Suppressor macrophage treated with lipopolysaccharide for 1 hour (primary cell): ENCODE measurements at places on chromosomes 7 and 10.

DNA sequence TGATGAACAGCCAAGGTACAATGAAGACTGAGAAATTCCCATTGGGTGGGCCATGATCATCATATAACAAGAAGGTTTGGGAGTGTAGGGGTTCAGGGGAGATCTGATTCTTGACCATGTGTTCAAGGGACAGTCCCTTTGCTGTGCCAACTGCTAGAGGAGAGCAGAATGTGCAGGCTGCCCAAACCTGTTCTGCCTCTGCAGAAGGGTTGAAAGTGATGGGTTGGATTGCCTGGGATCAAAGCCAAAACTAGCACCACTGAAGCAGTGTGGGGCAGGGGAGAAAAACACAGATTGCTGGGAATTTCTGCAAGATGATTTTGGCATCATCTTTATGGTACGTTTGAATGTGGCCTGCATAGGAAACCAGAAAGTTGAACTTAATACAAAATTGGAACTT is 303.9 kb downstream of the OTUD1 start:
- no peak for DNase-seq

DNA sequence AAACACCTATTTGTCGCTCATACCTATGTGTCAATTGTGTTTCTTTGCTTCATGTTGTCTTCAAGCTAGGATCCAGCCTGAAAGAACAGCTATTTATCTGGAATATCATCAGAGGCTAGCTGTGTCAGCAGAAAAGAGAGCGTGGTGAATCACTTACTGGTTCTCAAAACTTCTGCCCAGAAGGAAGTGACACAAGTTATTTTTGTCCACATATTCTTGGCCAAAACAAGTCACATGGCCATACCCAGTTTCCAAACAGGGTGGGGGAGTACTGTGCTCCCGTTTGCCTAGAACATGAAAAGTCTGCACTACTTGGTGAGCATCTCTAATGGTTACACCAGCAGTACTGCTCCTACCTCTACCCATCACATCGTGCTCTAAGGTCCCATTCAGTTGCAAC is 160.9 kb upstream of the CSTF2T start:
- peak; percentile 64 for DNase-seq

- DNase-seq = no peak
These were observed 303.6 kb upstream of the PITRM1 start for GRCh38 chr10:3476186-3476585.

DNA sequence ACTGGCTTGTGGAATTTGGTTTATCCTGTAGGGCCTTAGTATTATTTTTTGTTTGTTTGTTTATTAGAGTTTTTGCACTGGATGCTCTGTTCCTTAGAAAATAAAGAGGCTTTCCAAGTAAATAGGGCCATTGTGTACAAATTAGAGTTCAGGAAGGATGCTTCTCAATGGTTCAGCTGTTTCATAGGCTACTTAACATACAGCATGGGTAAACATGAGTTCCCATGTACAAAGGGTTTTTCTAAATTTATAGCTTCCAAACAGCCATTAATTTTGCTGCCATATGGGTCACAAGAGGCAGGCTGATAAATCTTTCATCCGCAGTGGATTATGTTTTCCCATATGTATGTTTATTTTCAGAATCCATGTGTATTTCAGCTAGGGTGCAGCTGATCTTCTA is 121.6 kb upstream of the WDR11 start:
- DNase-seq = no peak

DNA sequence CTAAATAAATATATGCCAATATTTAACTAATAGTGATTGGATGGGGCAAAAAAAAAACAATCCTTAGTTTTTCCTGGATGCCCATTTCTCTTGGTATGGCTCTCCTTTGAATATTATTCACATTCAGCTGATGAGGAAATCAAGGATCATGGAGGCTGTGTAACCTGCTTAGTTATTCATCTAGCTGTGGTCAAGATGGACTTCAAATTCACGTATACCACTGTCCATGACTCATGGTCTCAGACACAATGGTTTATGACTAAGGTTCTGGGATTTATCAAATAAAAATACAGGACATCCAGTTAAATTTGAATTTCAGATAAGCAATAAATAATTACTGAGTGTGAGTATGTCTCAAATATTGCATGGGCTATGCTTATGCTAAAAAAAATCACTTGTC is 191.5 kb upstream of the CELF2 start:
- DNase-seq = no peak

DNA sequence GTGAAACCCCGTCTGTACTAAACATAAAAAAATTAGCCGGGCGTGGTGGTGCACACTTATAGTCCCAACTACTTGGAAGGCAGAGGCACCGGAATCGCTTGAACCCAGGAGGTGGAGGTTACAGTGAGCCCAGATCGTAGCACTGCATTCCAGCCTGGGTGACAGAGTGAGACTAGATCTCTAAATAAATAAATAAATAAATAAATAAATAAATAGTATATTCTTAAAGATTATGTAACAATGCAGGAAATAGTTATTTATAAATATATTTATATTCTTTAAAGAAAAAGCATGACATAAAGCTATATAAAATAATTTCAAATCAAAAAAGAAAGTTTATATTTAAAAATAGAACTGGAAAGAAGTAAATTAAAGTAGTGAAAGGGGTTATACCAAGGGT is 76.4 kb downstream of the MBL2 start:
- DNase-seq = no peak

DNA sequence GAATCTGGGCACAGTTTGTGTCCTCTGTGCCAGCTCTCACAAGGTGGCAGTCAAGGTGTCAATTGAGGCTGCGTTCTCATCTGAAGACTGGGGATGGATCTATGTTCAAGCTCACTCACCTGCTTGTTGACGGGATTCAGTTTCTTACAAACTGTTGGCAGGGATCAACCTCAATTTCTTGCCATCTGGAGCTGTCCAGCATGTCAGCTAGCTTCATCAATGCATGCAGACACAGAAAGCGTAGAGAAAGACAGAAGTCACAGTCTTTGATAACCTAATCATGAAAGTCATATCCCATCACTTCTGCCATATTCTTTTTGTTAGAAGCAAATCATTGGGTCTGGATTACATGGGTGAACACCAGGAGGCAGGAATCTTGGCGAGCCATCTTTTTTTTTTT is 32.0 kb upstream of the WAPL start:
- DNase-seq = no peak

- DNase-seq = no peak
These were observed 79.1 kb upstream of the KCNMA1 start for GRCh38 chr10:77716458-77717317.

DNA sequence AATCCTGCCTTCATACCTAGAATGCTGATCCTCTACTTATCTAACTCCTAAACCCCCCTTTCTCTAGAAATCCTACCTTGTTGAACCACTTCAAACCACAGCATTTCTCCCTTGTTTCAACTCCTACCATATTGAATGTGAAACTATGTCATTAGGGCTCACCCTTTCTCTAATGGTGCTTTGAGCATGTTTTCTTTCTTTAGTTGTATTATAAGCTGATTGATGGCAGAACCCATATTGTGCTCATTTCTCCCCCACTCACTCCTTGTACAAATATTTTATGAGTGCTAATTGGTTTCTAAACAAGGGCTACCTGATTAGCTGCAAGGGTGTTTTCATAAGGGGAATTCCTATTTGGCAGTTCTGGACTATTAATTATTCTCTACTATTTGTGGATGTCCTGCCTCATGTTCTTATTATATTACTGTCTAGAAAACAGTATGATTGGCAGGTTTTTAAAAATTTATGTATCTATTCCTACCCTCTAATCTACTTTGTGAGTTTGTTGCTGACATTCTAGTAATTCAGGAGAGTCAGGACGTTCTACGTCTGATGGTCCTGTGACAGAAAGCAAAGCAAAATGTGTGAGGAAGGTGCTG is 765.8 kb downstream of the KCNMA1 start:
- DNase-seq = no peak

GRCh38 chr10:120805014-120805812 is 45.9 kb upstream of the WDR11 start:
- DNase-seq = no peak

GRCh38 chr10:110475722-110476515 is 21.8 kb upstream of the DUSP5 start:
- DNase-seq = no peak

GRCh38 chr10:86366902-86367151 is 232 bp upstream of the GRID1 start:
- no peak for DNase-seq

DNA sequence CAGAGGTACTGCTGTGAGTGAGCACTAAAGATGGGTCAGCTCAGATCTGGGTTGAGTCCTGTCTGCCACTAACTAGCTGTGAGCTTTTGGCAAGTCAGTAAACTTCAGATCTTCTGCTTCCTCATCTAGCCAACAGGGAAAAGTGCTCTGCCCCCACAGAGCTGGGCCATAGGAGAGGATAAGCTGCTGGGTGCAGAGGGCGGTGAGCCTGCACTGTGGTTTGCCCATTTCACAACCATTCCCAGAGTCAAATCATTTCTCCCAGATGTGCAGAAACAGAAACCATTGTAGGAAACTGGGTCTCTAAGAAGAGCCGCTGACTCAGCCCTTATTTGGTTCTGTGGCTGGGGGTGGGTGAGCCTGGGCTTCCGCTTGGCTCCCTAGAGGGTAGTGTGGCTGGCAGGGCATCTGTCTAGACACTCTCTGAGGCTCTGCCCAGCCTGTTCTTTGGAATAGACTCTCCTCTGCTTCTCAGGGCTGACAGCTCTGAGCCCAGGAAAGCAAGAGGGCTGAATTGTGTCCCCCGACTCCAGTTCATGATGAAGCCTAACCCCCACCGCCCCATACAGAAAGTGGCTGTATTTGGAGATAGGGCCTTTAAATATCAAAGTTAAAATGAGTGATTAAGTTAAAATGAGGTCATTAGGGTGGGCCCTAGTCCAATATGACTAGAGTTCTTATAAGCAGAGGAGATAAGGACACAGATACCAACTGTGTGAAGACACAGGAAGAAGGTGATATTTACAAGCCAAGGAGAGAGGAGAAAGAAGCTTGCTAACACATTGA is 29.5 kb upstream of the ARHGAP22 start:
- DNase-seq = peak; percentile 94

- DNase-seq = peak; percentile 81
These were observed 18.6 kb upstream of the ZMIZ1 start for GRCh38 chr10:79049931-79050895.

DNA sequence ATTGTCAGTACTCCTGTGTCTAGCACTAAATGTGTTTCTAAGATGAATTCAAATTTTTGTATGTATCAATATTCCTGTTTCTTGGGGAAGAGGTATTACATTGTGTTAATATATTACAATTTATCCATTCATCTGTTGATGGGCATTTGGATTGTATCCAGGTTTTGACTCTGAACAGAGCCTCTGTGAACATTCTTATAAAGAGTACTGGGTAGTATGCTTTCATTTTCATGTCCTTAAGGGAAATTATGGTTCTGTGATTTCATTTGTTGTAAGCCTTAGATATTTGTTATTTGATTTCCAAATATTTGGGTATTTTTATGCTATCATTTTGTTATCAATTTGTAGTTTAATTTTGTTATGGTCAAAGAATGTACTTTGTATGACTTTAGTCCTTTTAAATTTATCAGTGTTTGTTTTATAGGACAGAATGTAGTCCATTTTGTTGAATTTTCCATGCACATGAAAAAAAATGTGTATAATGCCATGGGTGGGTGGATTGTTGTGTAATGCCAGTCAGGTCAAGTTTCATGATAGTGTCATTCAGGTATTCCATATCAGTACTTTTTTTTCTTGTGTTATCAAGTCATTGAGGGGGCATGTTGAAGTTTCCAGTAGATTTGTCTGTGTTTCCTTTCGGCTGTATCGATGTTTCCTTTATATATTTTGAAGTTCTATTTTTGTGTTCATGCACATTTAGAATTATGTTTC is 38.4 kb downstream of the STAM start:
- DNase-seq = no peak

- no peak for DNase-seq
These were observed 106.7 kb downstream of the LRMDA start for GRCh38 chr10:75538144-75538543.

GRCh38 chr7:148575640-148576411 is 14.7 kb upstream of the C7orf33 start:
- DNase-seq = peak; percentile 84

GRCh38 chr7:73774923-73775322 is 4.9 kb upstream of the CLDN3 start:
- no peak for DNase-seq

GRCh38 chr10:124694481-124695220 is 49.5 kb downstream of the FAM53B start:
- DNase-seq = no peak

- DNase-seq = no peak
These were observed 189.9 kb upstream of the CXCL12 start for GRCh38 chr10:44574596-44575480.

GRCh38 chr10:81007872-81008271 is 470.2 kb downstream of the SH2D4B start:
- no peak for DNase-seq

GRCh38 chr7:50621206-50621605 is 56.0 kb upstream of the DDC start:
- no peak for DNase-seq

- DNase-seq = peak; percentile 50
These were observed 197.3 kb downstream of the PRPF18 start for GRCh38 chr10:13784067-13784466.

- DNase-seq = peak; percentile 2
These were observed 290.6 kb downstream of the PARD3 start for GRCh38 chr10:34524369-34525091.

DNA sequence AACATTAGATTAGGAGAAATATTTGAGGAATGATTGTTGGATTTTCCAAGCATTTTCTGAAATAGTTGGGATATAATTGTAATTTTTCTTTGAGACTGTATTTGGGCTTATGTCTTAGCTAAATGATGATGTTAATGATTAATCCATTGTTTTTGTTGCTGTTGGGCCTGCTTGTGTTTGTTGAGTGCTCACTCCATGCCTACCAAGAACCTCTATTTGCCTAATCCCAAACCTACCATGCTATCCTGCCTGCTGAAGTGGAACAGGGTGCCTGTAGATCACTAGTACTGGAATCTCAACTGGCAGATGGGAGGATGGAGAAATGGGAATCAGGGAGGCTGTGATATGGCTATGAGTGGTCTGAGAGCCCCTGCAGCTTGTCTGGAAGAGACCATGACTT is 565.5 kb downstream of the SORCS3 start:
- no peak for DNase-seq

GRCh38 chr10:133237588-133238465 is at the start of gene VENTX:
VENTX (plus strand) TSS chr10:133237855; CDS start chr10:133237915, 60 bp downstream.
- DNase-seq = no peak

- DNase-seq = no peak
These were observed 24.4 kb upstream of the RBM20 start for GRCh38 chr10:110619514-110620397.

- no peak for DNase-seq
These were observed 306.2 kb downstream of the GPR37 start for GRCh38 chr7:124459101-124460055.

- DNase-seq = peak; percentile 43
These were observed 844 bp downstream of the FBXW4 start for GRCh38 chr10:101693978-101694673.

DNA sequence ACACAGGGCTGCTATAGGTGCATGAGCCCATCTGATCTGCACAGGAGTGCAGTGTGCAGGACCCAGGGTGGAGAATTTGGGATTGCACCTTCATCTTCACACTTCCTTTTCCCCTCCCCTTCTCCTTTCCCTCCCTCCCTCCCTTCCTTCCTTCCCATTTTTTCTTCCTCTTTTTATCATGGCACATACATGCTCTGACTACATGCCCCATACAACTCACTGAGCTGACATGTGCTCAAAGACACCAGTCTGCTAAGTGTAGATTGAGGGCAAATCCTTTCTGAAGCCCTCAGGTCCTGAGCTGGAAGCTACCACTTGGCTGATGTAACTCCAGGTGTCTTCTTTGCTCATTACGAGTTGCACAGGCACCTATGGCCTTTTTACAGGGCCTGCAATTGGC is 365.3 kb upstream of the ZNF32 start:
- no peak for DNase-seq
